ENCODE measurements at places on chromosomes 3 and 15.
A peak's percentile ranks its signal among the peaks of the same experiment; 100 is the strongest.

DNA sequence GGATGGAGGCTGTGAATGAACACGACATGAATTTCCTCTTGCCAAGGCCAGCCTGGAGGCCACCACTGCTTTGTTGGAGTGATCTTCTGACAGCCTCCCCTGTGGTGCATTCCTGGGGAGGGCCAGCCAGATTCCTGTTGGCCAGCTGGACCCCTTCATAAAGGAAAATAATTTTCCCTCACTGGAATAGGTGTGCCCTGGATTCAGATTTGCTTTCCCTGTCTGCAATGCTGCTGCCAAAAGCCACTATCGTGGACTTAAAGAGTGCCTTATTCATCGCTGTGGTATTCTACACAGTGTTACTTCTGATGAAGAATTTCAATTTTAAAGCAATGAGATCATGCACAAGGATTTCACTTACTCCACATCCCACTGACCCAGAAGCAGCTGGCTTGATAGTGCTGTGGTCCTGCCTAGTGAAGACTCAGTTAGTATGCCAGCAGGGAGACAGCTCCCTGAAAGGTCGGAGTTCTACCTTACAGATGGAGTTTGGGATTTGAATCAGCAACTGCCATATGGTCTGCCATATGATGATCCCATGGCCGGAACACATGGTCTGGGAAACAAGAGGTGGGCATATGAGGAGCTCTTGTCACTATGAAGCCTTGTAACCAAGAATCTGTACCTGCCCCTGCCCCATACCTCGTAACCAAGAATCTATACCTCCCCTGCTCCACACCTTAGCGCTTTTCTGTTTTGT is 145.2 kb downstream of the KLF13 start:
- DNase-seq, result no peak

DNA sequence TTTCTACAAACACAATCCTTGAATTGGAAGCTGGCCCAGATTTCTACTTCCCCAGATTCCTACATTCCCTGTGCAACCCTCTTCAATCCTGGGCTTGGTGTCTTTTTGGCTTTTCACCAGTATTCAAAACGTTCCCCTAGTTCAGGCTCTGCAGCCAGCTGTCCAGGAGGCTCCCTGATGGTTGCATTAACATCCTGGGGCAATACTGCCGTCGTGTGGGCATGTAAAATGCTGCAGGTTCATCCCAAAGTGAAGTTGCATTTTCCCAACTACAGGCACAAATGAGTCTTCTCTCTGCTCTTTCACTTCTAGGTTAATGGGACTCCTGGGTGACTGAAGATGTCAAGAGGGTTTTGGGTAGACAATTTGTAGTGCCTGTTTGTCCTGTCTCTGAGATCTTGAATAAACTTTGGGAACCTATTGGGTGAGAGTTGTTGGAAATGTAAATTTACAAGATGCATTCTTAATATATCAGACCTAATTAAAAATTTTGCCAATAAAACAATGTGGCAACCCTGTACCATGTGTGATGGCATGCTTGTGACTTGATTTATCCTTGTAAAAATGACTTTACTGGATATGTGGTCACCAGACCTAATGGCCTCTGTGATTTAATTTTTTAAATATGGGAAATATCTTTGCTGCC is 28.6 kb downstream of the SOX14 start:
- DNase-seq, result no peak

GRCh38 chr15:63587527-63587926 is 9.7 kb upstream of the FBXL22 start:
- no peak for DNase-seq

GRCh38 chr3:13074006-13074375 is 762 bp upstream of the IQSEC1 start:
- DNase-seq, result no peak

- no peak for DNase-seq
These were observed 86.5 kb downstream of the ST6GAL1 start for GRCh38 chr3:187016639-187017345.

DNA sequence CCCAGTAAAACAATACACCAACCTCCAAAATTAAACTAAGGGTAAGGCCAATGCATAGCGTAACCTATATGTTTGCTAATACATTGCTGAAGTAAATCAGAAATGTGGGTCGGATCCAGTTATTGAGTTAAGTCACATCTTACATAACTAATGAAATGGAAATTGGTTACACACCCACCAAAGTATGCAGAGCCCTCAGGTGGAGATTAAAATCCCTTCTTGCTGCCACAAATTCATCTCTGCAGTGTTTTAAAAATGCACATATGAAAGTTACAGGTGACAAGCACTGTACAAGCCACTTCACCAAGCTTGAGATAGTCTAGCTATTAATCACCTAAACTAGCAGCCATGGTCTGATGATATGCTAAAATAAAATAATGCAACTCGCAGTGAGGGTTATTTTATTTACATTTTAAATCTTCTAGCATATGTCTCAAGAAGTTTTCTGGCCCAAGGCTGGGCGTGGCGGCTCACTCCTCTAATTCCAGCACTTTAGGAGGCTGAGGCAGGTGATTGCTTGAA is 130.6 kb downstream of the AQP9 start:
- DNase-seq, result no peak

DNA sequence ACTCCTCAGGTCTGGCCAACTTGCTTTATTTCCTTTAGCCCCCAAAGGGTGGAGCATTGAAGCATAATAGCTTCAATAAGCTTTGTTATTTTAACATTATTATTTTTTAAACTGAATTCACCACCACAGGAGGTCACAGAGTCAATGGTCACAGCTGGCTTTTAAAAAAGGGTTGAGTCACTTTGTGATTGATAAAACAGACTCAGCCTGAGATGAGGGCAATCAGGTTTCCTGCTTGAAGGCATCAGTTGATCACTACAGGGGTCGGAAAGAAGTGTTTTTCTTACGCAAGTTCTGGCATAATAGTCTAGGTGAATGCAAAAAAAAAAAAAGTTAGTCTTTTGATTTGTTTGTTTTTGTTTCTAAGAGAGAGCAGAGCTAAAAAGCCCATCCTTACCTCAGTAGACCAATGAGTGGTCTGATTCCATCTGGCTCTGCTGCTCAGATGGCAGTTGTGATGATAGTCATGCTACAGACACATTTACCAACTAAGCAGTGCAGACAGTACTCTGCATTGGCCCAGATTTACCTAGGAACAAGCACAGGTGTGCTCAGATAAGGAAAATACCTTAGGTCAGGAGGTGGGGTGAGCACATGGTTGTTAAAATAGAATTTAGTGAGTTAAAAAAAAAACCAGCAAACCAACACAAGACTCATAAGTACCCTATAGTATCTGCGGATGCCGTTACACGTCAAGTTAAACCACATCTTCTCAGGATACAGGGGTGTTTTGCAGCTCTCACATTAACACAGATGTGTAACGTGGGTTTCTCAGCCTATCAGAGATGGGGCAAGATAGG is 22.6 kb downstream of the ZNF80 start:
- DNase-seq, result no peak

- DNase-seq, result no peak
These were observed 20.3 kb upstream of the RAB6B start for GRCh38 chr3:133915685-133916658.

DNA sequence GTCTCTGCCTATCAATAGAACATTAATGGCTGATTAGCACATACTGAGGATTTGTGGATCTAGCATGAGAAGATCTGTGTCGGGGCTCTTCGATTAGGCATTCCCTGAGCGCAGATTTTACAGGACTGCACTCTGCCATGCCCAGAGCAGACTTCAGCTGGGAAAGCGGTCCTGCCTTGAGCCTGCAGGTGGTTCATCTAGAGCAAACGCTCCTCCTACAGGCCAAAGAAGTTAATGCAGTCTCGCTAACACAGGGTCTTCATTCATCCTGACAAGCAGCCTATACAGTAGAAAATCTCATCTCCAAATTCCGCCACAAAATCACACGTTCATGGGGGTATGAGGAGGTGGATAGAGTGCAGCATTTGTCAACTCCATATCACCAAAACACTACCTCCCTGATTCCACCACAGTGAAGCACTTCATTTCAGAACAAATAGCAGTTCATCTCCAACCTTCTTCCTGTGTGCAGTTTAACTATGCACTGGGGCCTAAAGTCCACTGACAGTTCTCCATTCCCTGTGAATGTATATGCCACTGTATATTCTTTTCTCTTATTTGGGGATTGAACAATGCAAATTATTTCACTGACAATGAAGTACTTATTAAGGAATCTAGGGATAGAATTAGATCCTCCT is 405.8 kb downstream of the IGSF11 start:
- DNase-seq, result peak; percentile 83

- DNase-seq, result no peak
These were observed 249.8 kb downstream of the EDEM1 start for GRCh38 chr3:5437296-5437782.

DNA sequence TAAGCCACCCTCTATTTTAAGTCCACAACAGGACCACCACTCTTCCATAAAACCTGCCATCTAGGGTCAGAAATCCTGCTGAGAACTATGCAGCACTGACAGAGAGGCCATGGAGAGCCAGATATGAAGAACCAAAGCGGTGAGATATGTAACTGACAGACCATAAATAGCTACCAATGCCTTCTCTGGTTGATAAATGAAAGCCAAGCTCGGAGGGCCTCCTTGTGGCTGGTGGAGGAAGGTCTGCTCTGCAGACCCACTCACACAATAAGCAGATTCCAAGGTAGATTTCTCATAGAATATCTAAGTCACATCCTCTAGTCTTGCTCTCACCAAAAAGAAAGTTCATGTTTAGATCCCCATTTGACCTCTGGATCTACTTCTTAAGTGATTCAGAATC is 38.9 kb downstream of the RYK start:
- DNase-seq, result peak; percentile 11

- no peak for DNase-seq
These were observed 143.6 kb downstream of the ANO10 start for GRCh38 chr3:43478118-43478785.

- no peak for DNase-seq
These were observed 22.0 kb downstream of the STARD5 start for GRCh38 chr15:81301815-81302399.

GRCh38 chr3:25724948-25725645 is 58.1 kb downstream of the NGLY1 start:
- no peak for DNase-seq

- no peak for DNase-seq
These were observed 135.1 kb upstream of the NPHP3 start for GRCh38 chr3:132857317-132857716.

DNA sequence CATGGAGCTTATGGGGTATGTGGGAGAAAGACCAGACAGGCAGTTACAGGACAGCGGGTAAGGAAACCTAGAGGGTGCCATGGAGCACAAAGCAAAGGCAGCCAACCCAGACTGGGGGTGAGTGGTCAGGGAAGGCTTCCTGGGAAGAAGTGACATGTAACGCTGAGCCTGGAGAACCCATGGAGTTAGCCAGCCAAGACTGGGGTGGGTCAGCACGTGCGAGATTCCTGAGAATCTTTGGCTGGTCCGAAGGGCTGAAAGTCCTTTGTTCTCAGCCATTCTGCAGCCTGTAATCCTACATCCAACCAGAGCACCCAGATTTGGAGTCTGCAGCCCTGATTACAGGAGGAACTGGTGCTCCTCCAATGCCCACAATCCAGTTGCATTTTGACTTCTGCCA is 120.1 kb upstream of the WNT5A start:
- no peak for DNase-seq

DNA sequence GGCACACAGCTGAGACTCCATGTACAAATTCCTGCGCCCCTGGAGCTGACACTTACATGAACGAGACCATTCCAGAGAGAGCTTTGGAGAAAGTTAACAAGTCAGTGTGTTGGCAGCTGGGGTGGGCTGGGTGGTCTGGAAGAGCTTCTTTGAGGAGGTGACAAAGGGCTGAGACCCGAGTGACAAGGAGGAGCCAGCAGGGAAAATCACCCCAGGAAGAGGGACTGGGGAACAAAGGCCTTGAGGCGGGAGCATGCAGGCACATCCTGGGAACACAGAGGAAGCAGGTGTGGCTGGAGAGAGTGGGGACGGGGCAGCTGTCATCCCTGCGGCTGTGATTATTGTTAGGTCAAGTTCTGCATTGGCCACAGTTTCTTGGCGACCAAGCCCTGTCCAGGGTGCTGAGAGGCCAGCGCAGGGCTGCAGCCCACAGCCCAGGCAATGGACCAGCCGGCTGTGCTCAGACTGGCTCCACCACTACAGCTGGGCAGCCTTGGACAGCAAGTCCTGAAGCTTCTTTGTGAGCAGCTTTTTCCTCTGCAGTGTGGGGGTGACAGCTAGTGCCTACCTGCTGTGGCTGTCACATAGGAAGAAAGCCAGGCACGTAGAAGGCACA is 34.2 kb upstream of the PRR23E start:
- DNase-seq, result peak; percentile 65

DNA sequence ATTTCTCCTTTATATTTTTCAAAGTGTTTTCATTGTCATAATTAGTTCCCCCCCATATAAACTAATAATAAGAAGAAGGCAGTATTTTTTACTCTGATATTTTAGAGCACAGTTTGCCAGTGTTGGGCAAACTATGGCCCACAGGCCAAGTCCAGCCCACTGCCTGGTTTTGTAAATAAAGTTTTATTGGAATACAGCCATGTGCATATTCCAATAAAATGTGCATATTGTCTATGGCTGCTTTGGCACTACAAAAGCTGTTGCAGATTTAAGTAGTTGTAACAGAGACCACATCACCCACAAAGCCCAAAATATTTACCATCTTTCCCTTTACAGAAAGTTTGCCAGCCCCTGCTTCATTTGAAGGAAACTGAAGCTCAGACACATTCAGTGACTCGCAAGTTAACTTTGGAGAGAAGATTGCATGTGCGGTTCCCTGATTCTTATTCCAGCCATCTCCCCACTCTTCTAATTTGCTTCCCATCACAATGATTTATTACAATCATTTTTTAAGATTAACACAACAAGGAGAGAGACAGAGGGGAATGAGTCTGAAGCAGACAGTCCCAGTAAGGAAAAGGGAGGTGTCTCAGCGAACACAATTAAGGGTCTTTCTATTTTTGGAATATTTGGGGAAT is 48.9 kb downstream of the RFTN1 start:
- no peak for DNase-seq

GRCh38 chr3:13582366-13583250 is 33.7 kb downstream of the FBLN2 start:
- no peak for DNase-seq

- DNase-seq, result no peak
These were observed 84.2 kb upstream of the SLC2A2 start for GRCh38 chr3:171110715-171111114.

GRCh38 chr3:71251156-71251775 is 332.3 kb downstream of the FOXP1 start:
- no peak for DNase-seq

DNA sequence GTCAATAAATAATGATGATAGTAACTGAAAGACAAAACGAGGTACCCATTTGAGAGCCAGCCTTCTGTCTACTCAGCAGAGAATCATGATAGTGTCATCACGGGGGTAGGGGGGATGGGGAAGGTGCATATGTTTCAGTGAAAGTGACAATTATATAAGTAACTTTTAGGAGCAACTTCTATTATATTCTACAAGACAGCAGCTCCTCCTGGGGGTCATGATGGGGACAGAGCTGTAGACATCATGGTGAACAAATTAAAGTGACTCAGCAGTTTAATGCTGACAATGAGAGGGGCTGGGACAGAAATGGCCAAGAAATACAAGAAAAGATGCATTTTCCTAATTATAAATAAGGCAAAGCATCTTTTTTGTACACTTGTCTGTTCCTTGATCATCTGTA is 11.8 kb downstream of the CAPN3 start:
- DNase-seq, result no peak

GRCh38 chr3:196321162-196321561 is 3.1 kb upstream of the DYNLT2B start:
- no peak for DNase-seq

Measured in left kidney (tissue), 8 donors.